ENCODE measurements at places on chromosomes 6 and 20. TPM values are rescaled to one million over a fixed set of nuclear protein-coding genes. Genes with fewer than 3 reads are reported as not detected.

GRCh38 chr20:32482442-32483261 lies 102.5 kb downstream of the NOL4L start:
- no peak for DNase-seq

GRCh38 chr20:3686867-3687321 lies 5.1 kb upstream of the ADAM33 start:
- DNase-seq, result no peak

- no peak for DNase-seq
These were observed 4.4 kb downstream of the FOXF2 start for GRCh38 chr6:1393641-1394283.

GRCh38 chr6:118377711-118378414 lies 170.2 kb upstream of the PLN start:
- DNase-seq, result peak; percentile 1

DNA sequence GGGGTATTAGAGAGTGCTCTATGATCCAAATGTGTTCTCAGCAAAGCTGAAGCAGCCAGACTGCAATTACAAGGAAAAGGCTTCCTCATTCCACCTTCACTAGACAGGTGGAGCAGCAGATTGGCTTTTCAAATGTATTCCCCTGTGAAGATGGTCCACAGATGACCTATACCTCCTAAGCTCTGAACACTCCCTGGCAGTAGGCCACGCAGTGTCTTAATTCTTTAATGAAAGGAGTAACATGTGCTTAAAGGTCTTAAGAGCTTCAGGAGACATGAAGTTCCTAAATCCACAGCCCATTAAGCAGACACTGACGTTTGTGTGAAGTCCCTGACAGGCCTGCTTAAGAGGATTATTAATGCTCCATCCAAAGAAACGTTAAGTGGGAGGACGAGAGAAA lies 138.9 kb upstream of the NUP153 start:
- peak; percentile 45 for DNase-seq

The CLVS2 gene
- total RNA-seq, result 35.0 TPM

The ULBP1 gene
- 0.82 TPM for total RNA-seq

The TFAP2D gene
- not detected for total RNA-seq

All from cerebellum (tissue), 4 donors.